A549 treated with ZK216348 at 1 μM for 4 hours (cell line): ENCODE measurements at places on chromosomes 1 and 21. TPM values are rescaled to one million over a fixed set of nuclear protein-coding genes. Genes with fewer than 3 reads are reported as not detected.

USP21 gene
- 15.0 to 24.1 TPM (median 20.5 TPM) in 5 replicates for total RNA-seq

GCSAML gene
- not detected in 5 replicates for total RNA-seq

TDRD5 gene
- 0.04 to 0.14 TPM (median 0.07 TPM) in 4 of 5 replicates, not detected in the other for total RNA-seq

KRTAP21-1 gene
- not detected in 5 replicates for total RNA-seq

DUSP10 gene
- total RNA-seq = 1.9 to 3.7 TPM (median 2.7 TPM) in 5 replicates

CFHR2 gene
- not detected in 5 replicates for total RNA-seq

LPGAT1 gene
- total RNA-seq = 17.5 to 36.5 TPM (median 28.8 TPM) in 5 replicates

RPL5 gene
- total RNA-seq = 1,105 to 1,484 TPM (median 1,137 TPM) in 5 replicates

OR2L3 gene
- not detected in 5 replicates for total RNA-seq

CA6 gene
- not detected in 5 replicates for total RNA-seq

KRTAP19-3 gene
- not detected in 5 replicates for total RNA-seq

TMPRSS15 gene
- total RNA-seq = not detected in 5 replicates

SPRR1B gene
- total RNA-seq = not detected in 5 replicates

CFHR3 gene
- 0.14 to 0.47 TPM (median 0.32 TPM) in 5 replicates for total RNA-seq

WNT2B gene
- 0.08 to 0.29 TPM (median 0.22 TPM) in 5 replicates for total RNA-seq
